ENCODE measurements at places on chromosomes 5 and 9.

- no peak for DNase-seq
Observed at GRCh38 chr9:30035761-30036160, 2348.7 kb upstream of the ACO1 start.

GRCh38 chr9:8680658-8681057 lies 881.1 kb upstream of the DMAC1 start:
- DNase-seq: no peak

- DNase-seq: no peak
Observed at GRCh38 chr9:117307701-117308100, 107.2 kb downstream of the ASTN2 start.

DNA sequence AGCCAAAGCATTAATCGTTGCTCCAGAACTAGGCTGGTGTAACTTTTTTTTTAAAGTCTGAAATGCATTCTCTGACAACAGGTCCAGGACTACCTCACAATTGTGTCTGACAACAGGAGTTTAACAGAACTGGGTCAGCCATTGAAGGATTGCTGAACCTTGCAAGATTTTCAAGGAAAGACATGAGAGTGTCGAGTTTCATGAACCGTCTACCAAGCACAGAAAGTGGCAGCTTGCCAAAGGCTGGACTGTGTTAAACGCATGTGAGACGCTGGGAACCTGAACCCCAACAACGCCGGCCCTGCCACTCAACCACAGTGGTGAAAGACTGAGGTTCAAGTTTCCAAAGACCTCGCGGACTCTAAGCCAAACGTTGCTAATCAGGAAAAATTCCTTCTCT lies 79.1 kb downstream of the LHFPL2 start:
- DNase-seq: no peak

- DNase-seq: peak; percentile 59
Observed at GRCh38 chr9:86494644-86495111, 140.5 kb upstream of the TUT7 start.

- DNase-seq: no peak
Observed at GRCh38 chr9:22255337-22255736, 191.3 kb upstream of the DMRTA1 start.

GRCh38 chr9:99590840-99591239 lies 230.8 kb upstream of the NR4A3 start:
- no peak for DNase-seq

DNA sequence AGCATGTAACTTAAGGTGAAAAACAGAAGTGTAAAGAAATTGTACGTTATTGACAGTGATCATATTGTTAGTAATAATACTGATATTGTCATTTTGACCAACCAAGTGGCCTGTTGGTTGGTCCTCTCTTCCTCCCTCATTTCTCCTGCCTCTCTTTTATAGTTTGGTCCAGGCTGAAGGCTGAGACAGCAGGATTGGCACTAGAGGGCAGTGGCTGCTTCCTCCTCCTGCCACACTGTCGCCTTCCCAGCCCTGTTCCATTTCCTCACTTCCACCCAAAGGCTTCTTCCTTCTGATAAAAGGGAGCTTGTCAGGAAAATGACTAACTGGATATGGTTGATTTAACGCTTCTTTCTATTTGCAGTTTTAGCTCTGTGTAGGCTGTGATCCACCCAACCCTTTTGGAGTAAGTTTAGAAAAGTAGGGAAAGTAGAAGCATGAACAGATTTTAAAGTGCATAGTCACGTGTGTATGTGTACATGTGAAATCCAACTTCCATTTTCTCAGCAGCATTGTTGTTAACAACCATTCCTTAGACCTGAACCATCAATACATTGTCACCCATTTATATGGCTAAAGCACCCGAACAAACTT lies 35.6 kb downstream of the PTCD2 start:
- DNase-seq: peak; percentile 45

DNA sequence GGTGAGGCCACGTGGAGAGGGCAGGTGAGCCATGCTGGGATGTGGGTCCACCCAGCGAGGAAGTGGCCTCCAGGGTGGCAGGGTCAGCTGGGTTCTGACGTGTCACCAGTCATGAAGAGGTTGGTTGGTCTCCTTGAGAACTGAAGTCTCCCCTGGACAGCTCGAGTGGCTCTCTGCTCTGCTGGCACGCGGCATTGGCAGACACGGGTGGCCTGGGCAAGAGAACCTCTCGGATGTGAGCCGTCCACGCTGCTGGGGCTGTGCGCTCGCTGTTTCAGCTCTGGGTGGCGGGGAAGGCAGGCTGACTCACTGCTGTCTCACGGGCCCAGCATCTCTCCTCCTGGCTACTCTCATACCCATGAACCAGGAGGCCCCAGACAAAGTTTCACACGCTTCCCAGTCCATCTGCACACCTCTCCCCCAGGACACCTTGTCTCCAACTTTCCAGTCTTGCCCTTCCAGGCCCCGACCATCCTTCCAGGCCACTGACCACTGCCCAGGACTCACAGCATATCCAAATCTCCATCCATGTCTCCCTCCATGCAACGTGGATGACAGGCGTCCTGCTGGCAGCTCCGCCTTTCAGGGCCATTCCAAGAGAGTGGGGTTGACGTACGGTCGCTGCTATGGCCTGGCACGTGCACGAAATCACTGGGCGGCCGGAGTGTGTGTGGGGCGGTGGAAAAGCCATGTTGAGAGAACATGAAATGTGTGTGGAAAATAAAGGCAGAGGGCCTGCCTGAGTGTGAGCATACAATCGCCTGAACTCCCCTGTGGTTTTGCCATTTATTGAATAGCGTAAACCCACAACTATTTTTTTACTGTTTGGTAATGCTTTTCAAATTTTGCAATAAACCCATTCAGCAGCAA lies 145.0 kb upstream of the COL5A1 start:
- no peak for DNase-seq

GRCh38 chr5:14847471-14847870 lies 24.1 kb downstream of the ANKH start:
- no peak for DNase-seq

DNA sequence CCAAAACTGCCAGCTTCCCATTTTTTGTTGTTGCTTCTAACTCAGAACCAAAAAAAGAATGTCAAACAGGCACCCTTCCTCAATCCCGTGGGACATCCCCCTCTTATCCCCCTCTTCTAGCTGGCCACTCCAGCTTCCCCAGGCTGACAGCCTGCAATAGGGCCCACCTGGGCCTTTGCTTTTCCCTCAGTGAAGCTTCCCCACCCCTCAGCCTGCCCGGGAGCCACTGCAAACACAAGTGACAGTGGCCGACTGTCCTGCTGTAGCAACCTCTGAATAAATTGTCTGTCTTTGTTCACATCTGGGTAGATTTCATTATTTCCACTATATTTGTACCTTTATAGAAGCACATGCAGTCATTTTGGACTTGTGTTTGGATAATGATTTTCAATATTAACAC lies 245.3 kb downstream of the GADD45G start:
- DNase-seq: no peak

GRCh38 chr9:103819936-103820335 lies 274.2 kb upstream of the SMC2 start:
- DNase-seq: no peak

GRCh38 chr5:72474046-72474500 lies 33.1 kb downstream of the ZNF366 start:
- no peak for DNase-seq

DNA sequence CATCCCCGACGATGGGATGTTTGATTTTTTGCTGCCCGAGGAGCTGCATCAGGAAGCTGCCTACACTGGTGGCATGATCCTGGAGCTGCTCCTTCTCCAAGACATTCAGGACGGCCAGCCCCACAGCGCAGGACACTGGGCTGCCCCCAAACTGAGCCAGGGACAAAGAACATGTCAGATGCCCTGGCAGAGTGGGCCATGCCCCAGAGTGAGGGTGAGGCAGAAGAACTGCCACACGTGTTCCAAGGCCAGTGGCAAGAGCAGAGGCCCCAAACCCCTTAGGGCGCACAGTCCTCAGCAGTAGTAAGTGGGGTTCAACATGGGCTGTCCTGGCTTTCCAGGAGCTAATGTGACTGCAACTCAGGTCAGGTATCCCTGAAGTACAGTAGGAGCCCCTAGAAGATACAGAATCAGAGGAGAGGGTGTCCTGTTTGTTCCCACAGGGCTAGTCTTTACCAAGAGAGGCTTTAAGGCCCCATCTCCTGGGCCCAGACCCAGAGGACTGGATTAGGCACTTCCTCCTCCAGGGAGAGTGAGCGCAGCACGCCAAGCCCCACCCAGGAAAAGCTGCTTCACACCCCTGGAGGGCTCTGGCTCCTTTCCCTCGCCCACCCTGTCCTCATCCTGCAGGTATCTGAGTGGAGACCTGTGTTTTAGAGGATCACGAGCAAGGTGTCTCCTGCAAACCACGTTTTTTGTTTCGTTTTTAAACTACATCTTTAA lies 11.1 kb downstream of the HNRNPAB start:
- DNase-seq: no peak
